Forelimb muscle (tissue), 1 donor: ENCODE measurements at places on chromosomes 6 and 20. TPM values are rescaled to one million over a fixed set of nuclear protein-coding genes. Genes with fewer than 3 reads are reported as not detected.

DNA sequence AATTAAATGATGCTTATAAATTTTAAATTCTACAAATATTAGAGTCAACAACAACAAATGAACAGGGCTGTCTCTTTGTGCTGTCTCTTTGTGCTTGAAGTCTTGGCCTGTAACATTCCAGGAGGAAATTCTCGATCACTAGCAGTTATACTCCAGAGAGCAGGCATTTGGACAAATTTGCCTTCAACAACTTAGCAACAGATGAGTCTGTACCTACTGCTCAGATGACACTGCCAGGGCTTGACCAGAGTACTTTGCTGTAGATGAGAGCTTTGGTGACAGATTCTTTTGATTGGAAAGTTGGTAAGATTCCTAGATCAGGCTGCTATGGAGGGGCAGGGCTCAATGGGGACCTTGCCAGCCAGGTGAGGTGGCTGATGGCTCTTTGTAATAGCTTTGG lies 217.2 kb downstream of the GRM1 start:
- no peak for DNase-seq

DNA sequence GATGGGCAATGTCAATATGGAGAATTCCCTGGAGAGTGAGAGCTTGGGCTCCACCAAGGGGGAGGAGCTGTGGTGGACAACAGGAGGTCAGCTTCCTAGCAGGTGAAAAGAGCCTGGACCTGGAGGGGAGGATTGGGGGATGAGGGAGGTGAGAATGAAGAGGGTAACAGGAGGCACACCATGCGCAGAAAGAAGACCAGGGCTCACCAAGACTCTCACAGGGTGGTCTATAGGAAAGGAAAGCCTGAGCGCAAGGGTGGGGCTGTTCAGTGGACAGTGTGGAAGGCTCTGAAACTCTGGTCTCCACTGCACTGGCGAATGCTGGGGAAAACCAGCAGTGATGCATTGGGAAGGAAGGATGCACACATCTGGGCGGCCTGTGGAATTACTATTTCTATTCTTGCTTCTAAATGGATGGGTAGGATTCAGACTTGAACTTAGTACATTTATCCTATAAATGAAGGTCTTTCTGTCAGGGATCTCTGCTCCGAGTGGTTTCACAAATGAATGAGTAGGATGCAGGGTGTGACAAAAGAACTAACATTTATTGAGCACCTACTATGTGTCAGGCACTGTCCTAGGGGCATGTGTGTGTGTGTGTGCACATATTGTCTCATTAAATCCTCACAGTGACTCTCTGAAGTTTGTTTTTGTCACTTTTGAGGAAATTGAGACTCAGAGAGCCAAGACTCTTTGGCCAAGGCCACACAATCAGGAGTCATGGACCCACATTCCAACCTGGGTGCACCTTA lies 152.7 kb downstream of the CD83 start:
- DNase-seq = no peak

DNA sequence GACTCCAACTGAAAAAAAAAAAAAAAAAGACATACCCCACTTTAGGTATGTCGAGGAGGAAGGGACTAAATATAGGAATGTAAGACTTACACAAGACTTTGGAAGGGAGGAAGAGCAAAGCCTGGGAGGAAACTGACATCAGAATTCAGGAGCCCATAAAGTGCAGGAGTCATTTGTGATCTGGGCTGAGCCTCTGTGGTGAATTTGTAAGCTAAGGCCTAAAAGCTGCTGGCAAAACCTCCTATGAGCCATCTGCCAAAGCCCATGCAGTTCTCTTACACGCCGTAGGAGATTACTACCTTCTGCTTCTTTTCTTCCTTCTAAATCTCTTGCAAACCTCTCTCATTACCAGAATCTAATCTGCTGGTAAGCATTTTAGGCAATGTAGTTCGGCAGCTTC lies 52.0 kb upstream of the THEMIS start:
- DNase-seq = no peak

- no peak for DNase-seq
Measured at GRCh38 chr20:8126841-8127378, 5.2 kb upstream of the PLCB1 start.

DNA sequence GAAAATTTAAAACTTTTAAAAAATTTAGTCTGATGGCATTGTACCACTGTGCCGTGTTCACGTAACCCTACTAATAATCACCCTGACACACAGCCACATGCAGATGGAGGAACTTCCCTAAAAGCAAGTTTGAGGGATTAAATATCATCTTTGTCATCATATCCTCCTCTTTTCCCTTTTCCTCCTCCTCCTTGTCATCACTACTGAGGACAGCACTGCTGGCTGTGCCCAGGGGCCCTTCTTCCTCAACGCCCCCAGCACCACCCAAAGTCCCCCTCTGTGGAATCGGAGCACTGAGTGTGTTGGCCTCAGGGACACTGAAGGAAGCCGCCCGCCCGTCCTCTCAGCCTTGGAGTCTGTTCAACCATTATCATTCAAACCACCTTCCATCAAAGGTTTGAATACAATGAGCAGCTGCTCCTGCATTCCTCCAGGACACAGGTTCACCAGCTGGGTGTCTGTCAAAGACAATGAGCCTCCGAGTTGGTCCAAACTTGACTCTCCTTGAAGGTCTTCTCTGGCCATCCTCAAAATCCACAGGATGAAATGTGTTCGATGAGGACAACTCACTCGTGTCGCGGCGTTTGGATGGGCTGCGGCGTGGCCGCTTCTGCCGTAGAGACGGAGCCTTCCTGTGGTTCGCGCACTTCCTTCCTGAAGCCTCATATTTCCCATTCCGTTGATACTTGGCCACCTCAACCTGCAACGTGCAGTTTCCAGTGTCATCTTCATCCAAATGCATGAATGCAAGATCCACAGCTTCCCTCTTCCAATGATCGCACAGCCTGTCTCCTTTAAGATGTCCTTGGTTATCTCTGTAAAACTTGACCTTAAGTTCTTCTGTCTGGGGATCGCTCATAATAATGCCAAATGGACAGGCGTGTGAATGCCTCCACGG lies 23.3 kb downstream of the NQO2 start:
- no peak for DNase-seq

GRCh38 chr20:57719951-57720350 lies 10.1 kb upstream of the PMEPA1 start:
- DNase-seq = no peak

DNA sequence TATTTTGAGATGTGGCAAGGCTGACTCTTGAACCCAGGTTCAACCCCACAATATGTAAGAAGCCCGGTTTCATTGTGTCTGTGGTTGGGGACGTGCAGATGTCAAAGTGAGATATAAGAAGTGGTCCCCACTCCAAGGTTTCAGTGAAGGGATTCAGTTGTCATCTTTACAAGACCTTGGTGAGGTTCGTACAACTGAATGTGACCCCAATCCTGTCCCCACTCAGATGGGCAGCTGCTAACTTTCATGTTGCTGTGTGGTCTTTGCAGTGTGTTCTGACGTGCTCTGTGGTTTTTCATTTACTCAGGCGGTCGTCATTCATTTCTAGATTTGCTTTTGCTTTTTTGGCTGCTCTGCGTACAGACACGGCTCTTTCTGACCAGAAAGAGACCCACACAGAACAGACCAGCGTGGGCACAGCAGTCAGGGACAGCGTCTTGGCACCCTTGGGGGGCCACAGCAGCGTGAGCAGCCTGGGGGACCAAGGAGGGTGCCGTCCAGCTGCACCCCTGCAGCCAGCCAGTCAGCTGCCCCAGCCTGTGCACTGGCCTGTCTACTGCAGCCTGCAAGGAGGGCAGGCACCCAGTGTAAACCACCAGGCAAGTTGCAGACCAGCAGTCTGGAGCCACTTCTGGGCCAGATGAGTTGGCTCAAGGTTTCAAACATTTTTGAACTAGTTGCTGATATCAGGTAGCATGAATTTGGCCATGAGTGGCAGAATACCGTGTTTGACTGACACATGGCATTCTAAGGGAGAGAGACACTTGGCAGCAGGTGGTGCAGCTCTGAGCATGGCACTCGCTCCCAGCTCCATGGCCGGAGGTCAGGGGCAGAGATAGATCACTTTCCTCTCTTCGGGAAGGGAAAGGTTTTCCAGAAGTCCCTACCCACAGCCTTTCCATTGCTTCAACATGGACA lies 49.4 kb upstream of the IRF4 start:
- no peak for DNase-seq

GRCh38 chr20:62487561-62488354 lies 12.0 kb upstream of the GATA5 start:
- DNase-seq = no peak

DNA sequence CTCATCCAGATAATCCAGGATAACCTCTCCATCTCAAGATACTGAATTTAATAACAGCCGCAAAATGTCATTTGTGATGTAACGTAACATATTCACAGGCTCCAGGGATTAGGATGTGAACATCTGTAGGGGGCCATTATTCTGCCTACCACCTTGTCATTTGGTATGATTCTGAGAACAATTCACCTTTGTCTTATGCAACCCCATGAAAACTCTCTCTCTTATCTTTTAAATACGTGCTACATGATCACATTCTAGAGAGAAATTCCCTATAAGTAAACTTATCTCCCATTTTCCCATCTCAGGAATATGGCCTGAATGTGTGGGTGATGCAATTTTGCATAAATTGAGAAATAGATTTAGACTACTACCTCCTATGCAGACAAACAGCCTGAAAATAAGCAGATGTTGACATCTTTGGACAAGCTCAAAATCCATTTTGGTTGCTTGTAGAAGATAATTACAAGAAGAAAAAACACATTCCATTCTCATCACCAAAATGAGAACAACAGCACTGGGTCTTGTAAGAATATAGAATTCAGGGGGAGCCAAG lies 255.4 kb upstream of the STXBP5 start:
- no peak for DNase-seq

DNA sequence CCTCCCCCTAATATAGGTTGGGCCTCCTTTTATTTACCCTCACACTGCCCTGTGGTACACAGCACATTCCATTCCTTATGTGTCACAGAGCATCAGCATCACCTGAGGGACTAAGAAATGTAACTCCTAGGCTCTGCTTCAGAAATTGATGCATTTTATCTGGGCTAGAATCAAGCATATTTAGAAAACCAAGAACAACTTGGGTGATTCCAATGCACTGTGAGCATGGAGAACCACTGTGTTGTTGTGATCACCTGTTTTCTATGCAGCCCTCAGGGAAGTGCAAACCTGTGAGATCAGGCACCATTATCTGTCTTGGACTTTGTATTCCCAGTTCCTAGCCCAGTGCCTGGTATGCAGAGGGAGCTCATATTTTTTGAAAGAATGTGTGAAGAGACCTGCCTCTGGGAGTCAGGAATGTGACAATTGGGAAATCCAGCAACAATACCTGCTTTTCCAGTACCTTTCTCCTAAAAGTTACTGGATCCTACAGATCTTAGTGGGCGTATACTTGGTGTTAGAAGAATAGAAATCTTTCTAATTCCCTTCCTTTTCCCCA lies 7.0 kb downstream of the KAT14 start:
- no peak for DNase-seq

DNA sequence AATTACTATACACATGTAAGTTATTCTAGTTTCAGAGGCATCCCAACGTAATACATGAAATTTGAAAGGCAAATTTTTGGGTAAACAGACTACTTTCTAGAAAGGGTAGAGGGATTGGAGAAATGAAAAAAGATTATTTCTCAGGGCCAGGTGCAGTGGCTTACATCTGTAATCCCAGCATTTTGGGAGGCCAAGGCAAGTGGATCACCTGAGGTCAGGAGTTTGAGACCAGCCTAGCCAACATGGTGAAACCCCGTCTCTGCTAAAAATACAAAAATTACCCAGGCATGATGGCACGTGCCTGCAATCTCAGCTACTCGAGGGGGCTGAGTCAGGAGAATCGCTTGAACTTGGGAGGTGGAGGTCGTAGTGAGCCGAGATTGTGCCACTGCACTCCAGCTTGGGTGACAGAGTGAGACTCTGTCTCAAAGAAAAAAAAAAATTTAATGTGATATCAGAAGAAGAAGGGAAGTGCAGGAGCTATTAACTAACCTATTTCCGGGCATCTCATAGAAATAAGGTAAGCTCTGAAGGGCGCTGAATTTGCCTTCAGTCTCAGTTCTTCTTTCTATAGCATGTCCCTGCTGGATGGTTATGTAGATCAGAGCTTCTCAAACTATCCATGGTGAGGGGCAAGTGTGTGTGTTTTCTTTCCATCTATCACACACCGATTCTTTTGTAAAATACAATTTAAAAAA lies 100.3 kb upstream of the MTHFD1L start:
- no peak for DNase-seq

The SPTLC3 gene
- polyA plus RNA-seq = 2.0 TPM

The SPATA2 gene
- 5.7 TPM for polyA plus RNA-seq
